Epithelial cell of esophagus (primary cell): ENCODE measurements at places on chromosomes 3 and 15.

- no peak for DNase-seq
Measured at GRCh38 chr15:66066481-66066880, 187.1 kb downstream of the MEGF11 start.

DNA sequence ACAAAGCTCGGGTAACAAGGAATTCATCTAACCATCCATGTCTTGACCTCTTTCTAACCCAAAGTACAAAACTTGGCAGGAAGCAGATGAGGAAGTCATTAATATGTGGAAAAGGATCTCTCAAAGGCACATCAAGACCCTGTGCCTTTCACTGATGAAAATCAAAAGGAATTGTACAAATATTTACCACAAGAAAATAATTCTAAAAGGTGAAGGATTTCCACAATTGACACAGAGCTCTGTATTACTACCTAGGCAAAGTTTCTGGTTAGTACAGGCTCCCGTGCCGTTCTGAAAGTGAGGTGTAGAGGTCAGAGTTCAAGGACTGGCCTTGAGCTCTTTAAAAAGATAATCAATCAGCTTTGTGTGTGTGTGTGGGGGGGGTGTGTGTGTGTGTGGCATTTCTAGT lies 239.7 kb upstream of the ICE2 start:
- DNase-seq, result no peak

DNA sequence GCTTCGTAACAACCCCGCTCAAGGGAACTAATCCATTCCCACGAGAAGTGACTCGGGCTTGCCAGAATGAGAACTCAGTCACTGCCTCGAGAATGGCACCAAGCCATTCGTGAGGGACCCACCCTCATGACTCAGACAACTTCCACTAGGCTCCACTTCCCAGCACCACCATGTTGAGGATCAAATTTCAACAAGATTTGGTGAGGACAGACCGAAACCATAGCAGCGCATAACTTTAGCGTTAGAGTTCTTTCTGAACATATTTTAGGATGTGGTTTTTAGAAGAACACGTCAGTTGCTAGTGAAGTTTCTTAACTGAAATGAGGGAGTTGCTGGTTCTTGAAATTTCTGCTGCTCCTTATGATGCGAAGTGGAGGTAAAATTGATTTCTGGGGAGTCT lies 13.5 kb downstream of the PTPRG start:
- peak; percentile 92 for DNase-seq

GRCh38 chr3:21705769-21706168 lies 45.2 kb downstream of the ZNF385D start:
- DNase-seq, result peak; percentile 78

DNA sequence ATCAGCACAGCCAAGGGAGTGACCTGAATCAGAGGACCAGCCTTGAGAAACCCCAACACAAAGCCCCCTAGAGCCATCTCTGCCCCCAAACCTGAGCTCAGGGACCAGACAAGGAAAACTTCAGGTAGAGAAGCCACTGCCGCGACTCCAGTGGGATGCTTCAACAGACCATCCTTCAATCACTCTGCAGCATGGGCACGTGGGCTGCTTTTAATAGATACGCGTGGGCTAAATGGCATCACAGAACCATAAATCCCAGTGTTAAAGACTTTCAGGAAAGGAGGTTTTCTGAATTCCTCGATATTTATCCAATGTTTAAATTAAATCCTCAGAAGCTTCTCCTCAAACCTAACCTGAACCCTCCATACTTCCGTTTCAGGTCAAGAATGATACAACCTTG lies 30.6 kb downstream of the SH3BP5 start:
- DNase-seq, result no peak

DNA sequence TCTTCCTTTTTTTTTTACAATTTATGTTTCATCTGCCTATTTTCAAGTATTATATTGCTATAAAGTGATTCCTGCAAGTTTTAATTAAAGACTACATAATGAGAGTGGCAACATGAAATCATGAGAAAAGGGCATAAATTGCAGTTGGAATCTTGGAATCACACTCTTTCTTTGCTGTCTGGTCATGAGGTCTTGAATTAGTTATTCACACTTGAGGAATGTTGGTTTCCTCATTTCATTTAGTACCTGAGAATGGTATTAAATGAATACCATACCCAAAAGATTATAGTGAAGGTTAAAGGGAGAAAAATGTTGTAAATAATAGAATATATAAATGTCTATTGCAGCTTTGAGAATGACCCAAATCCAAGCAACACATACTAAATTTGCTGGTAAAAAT lies 25.8 kb upstream of the CNTN3 start:
- DNase-seq, result no peak

DNA sequence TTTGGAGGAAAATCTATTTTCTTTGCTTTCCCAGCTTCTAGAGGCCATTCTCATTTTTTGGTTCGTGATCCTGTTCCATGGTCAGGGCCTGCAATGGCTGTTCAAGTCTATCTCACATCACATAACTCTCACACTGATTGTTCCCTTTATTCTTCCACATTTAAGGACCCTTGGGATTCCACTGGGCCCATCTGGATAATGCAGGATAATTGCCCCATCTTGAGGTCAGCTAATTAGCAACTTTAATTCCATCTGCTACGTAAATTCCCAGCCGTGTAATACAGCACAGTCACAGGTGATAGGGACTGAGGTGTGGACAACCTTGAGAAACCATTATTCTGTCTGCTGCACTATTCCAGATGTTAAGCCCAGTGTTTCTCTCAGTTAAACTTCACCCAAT lies 311.6 kb upstream of the CNTN4 start:
- DNase-seq, result no peak

- DNase-seq, result no peak
Measured at GRCh38 chr3:72052841-72053409, 268.0 kb upstream of the PROK2 start.

- peak; percentile 96 for DNase-seq
Measured at GRCh38 chr3:190533511-190534281, 19.8 kb downstream of the IL1RAP start.

DNA sequence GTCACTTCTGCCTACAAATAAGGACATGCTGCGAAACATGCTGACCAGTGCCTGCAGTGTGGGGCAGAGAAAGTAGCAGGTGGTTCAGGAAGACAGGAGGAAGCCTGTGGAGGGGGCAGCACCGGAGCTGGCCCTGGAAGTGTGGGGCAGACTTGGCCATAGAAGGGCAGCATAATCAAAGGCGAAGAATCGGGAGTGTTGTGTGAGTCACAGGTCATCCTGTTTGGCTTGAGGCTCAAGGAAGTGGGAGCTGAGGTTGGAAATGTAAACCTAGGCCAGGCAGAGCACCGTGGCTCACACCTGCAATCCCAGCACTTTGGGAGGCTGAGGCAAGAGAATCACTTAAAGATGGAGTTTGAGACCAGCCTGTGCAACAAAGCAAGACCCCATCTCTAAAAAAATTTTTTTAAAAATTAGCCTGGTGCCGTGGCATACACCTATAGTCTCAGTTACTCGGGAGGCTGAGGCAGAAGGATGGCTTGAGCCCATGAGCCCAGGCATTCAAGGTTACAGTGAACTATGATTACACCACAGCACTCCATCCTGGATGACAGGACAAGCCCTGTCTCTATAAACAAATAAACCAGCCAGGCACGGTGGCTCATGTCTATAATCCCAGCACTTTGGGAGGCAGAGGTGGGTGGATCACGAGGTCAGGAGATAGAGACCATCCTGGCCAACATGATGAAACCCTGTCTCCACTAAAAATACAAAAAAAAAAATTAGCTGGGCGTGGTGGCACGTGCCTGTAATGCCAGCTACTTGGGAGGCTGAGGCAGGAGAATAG lies 54.0 kb downstream of the FAM43A start:
- peak; percentile 22 for DNase-seq

- DNase-seq, result no peak
Measured at GRCh38 chr3:97391167-97391566, 373.4 kb upstream of the ARL6 start.

DNA sequence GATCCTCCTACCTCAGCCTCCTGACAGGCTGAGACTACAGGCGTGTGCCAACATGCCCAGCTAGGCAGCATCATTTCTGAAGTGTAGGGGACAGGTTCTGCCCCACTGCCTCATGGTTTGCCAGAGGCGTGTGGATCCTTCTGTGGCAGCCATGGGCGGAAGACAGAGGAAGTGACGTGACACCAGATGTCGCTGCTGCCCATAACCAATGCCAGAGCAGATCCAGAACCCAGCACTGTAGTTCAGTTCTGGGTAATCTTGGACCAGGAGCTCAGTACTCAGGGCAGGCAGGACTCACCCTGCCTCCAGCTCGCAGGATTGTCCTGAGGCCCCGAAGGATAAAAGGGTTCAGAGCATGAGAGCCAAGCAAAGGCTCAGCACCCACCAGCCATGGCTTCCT lies 8.2 kb downstream of the RBPMS2 start:
- DNase-seq, result no peak

DNA sequence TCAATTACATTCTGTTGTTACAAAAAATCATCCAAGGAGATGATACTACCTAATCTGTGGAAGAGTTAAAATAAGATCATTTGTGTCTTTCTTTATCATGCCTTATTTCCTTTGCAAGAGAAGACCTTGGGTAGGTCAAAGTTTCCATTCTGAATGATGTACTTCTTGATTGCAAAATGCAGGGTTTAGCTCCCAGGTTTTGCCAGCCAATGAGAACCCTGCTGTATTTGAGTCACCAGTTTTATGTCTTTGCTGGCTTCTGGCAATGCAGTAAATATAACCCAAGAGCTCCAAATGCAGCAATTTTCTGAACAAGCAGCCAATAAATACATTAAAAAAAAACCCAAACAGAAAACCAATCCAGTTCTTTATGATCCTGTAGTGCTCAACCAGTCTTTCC lies 204.9 kb downstream of the CADPS start:
- DNase-seq, result peak; percentile 38

DNA sequence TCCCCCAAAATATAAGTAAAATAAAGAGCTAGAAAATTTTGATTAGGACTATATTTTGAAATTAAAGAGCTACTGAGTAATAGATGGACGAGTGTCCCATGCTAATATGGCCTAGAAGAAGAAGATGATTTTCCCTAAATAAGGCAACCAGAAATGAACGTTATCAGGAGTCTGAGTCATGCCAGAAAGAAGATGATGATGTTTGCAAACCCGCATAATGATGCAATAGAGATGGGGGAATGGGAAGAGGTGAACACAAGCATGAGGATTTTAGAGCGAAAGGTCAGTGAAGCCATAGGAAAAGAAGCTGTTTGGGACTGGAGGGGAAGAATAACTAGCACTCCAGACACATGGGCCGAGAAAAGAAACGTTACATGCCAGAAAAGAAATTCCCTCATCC lies 71.7 kb downstream of the FGF12 start:
- no peak for DNase-seq

GRCh38 chr15:28080386-28080785 lies 18.7 kb downstream of the OCA2 start:
- DNase-seq, result no peak

GRCh38 chr3:139638518-139638917 lies 39.3 kb downstream of the NMNAT3 start:
- DNase-seq, result no peak

GRCh38 chr3:153072856-153073255 lies 89.2 kb upstream of the RAP2B start:
- DNase-seq, result no peak

DNA sequence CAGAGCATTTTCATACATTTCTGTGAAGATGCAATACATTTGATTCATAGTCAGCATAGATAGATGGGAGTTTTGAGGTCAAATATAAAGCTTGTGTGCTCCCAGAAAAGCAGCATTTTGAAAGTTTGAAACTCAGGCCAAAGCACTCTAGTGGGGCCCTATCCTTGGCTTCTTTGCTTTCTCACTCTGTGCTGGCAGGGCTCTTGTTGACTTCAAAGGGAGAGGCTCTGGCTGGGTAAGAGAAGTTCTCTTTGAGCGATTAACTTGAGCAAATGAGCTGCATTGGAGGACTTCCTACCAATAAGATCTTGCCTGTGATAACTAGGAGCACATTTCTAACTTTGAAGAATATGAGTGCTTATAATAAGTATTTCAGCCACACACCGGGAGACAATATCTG lies 214.0 kb upstream of the RARB start:
- DNase-seq, result no peak
